ENCODE measurements at places on chromosomes 6 and 20.

DNA sequence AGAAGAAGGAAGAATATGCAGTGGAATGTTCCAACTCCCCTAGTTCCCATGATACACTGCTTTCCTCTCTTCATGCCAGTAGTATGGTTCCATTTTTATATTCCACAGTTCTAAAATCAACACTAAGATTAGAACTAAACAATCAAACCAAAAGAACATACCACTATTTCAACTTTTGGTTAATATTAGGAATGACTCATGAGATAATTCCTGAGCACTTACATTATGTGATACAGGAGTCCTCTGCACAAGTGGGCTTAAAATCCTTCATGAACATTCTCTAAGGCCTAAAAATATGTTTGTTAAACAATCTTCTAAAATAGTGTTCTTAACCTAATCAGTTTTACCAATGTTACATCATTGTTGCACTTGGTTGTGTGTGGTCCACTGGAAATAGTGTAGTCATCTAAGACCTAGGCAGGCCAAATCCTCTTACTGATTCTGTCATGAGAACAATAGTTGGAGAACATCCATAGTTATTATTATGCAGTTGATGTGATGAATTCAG is 30.3 kb upstream of the RCAN2 start:
- no peak for DNase-seq

GRCh38 chr6:65229825-65230224 is 477.2 kb downstream of the EYS start:
- DNase-seq, result no peak

GRCh38 chr6:148203970-148204369 is 138.7 kb upstream of the SASH1 start:
- no peak for DNase-seq

DNA sequence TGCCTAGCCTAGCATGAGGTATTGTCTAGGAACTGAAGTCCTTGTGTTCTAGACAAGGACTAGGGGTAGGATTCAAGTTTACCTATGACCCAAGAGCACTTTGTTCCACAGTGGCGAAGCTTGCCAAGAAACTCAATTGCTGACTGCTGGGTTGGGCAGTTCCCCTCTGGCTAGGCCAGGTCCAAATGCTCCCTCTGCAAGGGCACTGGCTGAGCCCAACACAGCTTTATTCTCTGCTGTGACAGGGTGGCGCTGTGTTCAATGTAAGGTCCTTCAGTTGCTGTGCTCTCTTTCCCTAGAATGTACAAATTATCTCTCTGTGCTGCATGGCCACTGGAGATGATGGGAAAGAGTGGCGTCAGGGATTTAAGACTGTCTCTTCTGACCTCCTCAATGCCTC is 950.8 kb downstream of the HACE1 start:
- no peak for DNase-seq

DNA sequence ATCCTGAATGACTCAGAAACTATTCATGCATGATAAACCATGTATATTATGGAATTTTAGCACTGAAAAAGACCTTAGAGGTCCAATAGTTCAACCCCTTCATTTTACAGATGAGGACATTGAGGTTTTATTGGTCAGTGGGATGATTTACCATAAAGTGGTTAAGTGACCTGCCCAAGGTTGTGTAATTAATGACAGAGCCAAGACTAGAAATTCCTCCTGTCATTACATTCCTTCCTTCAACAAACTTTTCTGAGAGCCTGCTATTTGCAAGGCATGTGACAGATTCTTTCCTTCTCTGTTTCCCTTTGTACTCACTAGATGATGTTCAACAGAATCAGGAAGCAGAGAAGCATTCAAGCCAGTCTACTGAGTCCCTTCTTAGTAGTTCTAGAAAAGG is 170.7 kb upstream of the KCNK16 start:
- no peak for DNase-seq
